ENCODE measurements at places on chromosomes 3 and 15. TPM values are rescaled to one million over a fixed set of nuclear protein-coding genes. Genes with fewer than 3 reads are reported as not detected.

The SLC9C1 gene
- total RNA-seq: not detected

DNA sequence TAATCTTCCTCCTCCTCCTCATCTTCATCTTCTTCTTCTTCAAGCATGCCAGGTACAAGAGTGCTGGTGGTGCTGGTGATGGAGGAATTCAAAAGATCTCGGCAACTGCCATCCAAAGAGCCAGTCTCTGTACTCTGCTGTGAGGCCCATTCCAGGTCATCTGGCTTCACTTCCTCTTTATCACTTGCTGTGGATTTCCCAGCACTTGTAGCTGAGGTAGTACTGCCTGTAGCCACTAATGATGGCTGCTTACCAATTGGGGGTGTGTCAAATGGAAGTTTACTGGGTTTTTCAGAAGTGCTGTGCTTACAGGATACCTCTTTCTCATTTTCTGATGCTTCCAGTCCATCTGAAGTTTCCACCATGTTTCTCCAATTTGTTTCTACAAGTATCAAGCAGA, 28.8 kb upstream of the SHC4 start:
- no peaks in the 10 kb centered on the region for H3K36me3 ChIP-seq
- H3K27ac ChIP-seq: no peak overlapping the region
- 0 out of 2 replicates have a peak, but pooled peaks cover under 1% of the 10 kb centered on the region for H3K4me1 ChIP-seq
- no peak for DNase-seq
- H3K27me3 ChIP-seq: no peaks in the 10 kb centered on the region

DNA sequence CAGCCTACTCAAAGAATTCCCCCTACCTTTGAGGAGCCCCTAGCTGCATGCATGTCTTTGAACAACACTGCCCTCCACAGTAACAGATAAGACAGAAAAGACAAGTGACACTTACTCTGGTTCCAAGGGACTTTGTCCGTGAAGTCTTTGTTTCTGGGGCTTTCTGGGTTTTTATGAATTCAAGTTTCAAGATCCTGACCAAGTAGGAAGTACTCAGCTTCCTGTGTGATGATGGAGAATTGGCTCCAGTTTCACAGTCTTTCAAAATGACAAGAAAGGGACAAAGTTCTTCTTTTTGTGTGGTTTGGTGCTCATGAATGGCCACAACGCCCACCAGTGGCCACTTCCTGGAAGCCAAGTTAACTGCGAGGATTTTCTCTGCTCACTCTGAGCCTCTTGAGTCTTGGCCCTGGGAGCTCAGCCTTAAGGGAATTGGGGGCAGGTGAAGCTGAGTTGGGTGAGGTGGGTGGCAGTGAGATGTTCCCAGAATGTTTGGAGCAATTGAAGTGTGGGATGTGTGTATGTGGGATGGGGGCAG, at the start of gene CCR1:
Gene CCR1, minus strand, starts transcription at position 147 of the 538 bp plus-strand sequence. CDS start 4,000 bp downstream, outside the sequence.
- H3K4me3 ChIP-seq: no peak within 1 kb of the TSS
- peak; percentile 52 for DNase-seq
- no peaks in the 10 kb centered on the region for H3K27me3 ChIP-seq
- H3K36me3 ChIP-seq: no peaks in the 10 kb centered on the region

DNA sequence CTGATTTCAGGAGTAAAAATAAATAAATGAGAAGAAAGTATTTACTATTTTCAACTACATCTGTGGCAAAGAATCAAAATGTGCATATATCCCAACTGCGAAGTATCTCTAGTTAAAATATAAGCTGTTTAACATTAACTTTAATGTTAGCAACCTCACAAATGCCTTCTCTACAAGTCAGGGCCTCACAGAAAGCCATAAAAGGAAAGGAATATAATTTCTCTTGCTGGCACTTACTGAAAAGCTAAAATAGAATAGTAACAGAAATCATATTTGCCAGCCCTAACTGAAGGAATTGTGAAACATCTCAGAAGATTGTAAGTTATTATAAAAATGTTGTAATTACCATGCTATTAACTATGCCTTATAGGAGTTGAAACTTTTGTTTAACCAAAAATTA, 65.1 kb upstream of the MBNL1 start:
- no peaks in the 10 kb centered on the region for H3K36me3 ChIP-seq
- H3K4me3 ChIP-seq: no peak overlapping the region
- no peaks in the 10 kb centered on the region for H3K27me3 ChIP-seq
- no peak overlapping the region for H3K27ac ChIP-seq
- no peak for DNase-seq
- 0 out of 2 replicates have a peak, but pooled peaks cover under 1% of the 10 kb centered on the region for H3K4me1 ChIP-seq

DNA sequence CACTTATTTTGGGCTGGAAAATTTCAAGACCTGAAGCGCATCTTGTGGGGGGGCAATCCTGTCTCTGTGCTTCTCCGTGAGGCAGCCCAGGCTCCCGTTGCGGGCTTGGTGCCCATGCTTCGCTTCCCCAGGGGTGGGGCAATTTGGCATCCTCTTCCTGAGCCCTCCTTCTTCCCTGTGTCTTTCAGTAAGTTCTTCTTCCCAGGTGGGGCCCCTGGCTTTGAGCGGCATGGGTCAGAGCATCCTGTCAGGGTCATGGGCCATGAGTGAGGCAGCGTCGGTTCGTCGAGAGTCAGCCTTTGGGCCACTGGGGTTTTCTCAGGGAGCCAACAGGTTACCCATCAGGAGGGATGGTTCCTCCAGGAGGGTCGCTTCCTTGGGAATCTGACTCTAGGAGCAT, 200.7 kb downstream of the UBE3A start:
- DNase-seq: no peak
- H3K27ac ChIP-seq: no peak overlapping the region
- H3K27me3 ChIP-seq: no peaks in the 10 kb centered on the region

The CLN6 gene
- total RNA-seq: 48.7 TPM

The MAGEL2 gene
- total RNA-seq: not detected

DNA sequence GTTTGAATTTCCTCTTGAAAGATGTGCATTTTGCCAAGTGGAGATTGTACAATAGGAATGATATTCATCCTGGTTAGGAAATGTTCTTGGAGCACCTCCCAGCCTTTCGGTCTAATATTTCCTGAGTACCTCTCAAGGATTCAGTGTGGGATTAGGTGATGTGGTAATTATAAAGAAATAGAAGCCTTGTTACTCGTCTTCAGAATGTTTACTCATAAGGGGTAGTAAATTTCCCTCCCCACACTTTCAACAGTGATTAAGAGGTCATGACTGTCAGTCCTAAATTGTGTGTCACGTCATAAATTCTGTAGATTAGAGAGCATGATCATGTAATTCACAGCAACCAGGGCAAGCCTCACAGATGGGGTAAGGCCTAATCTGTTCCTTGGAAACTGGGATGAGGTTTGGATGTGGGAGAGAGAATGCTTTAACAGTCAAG, 633.1 kb upstream of the TBL1XR1 start:
- peak overlapping the region; percentile 12 for H3K27ac ChIP-seq
- H3K36me3 ChIP-seq: peaks cover 3% of the 10 kb centered on the region
- H3K4me1 ChIP-seq: peaks cover 56% of the 10 kb centered on the region
- H3K4me3 ChIP-seq: no peak overlapping the region

DNA sequence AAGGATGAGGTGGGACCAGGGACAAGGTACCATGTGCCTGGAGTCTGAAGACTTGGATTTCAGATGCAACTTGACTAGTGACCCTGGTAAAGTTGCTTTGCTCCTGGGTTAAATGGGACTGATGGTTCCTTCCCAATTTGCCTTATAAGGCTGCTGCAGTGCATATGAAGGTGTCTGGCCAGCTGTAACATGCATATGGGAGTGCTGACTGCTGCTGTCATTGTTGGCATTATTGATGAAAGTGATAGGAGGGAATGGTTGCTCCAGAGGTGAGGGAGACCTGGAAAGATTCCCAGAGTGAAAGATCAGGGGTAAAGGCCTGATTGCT, 20.5 kb downstream of the CYP8B1 start:
- no peak overlapping the region for H3K27ac ChIP-seq
- no peaks in the 10 kb centered on the region for H3K27me3 ChIP-seq

GRCh38 chr15:80893777-80894176, 95.8 kb downstream of the MESD start:
- no peak overlapping the region for H3K27ac ChIP-seq
- H3K4me3 ChIP-seq: no peak overlapping the region
- no peaks in the 10 kb centered on the region for H3K36me3 ChIP-seq
- DNase-seq: no peak
- no peaks in the 10 kb centered on the region for H3K27me3 ChIP-seq
- H3K4me1 ChIP-seq: peaks cover 9% of the 10 kb centered on the region

GRCh38 chr3:54125300-54125699, 2.9 kb downstream of the CACNA2D3 start:
- no peak overlapping the region for H3K4me3 ChIP-seq
- no peaks in the 10 kb centered on the region for H3K4me1 ChIP-seq
- H3K36me3 ChIP-seq: no peaks in the 10 kb centered on the region
- DNase-seq: no peak

DNA sequence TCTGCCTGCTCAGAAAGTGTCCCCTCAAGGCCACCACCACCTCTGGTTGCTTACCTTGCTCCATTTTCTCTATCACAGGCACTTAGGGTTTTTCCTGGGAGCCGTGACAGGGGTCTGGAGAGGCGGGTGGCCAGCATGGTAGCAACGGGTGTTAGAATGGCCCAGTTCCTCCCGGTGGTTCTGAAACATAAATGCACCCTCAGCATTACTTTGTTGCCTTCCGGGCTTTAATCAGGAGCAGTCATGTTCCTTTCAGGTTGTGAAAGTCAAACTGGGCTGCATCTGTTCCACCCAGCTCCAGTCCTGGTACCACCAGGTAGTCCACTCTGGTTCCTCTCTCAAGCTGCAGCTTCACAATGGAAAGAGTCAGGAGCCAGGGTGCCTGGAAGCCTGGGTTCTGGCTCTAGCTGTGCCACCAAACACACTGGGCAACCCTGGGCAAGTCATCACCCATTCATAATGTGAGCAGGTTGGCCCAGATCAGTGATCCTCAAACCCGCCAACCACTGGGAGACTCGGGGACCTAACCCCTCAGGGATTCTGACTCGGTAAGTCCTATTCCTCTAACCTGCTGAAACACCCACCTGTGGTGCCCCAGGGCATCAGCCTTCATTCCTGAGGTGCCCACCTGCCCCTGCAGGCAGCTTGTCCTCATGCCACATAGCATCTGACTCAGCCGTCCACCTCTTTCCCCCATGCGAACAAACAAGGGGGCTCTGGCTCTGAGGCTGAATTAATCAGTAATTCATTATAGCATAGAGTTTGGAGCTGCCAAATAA, 9.3 kb downstream of the BDH1 start:
- H3K36me3 ChIP-seq: no peaks in the 10 kb centered on the region
- H3K4me3 ChIP-seq: no peak overlapping the region
- H3K27ac ChIP-seq: no peak overlapping the region
- H3K27me3 ChIP-seq: no peaks in the 10 kb centered on the region
- no peak for DNase-seq
- H3K4me1 ChIP-seq: peaks cover 8% of the 10 kb centered on the region

DNA sequence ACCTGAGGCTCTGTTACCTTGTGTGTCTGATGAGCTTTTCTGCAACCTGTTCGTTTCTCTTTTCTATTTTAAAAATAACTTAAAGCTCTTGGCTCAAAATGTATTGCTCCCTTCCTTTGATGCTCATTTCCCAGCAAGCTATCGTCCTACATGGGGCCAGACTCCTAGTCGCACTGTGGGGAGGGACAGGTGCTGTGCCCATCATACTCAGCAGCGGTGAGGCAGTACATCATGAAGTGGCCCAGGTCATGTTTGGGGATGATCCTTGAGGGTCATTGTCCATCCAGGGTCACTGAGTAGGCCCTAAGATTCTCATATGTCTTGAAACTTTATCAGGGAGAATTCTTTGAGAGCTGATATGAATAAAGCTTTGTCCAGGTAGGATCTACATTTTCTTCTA, 41.1 kb downstream of the PTH1R start:
- no peak overlapping the region for H3K4me3 ChIP-seq
- H3K27me3 ChIP-seq: no peaks in the 10 kb centered on the region
- no peak for DNase-seq
- H3K36me3 ChIP-seq: peaks cover 15% of the 10 kb centered on the region

- H3K36me3 ChIP-seq: 0 out of 2 replicates have a peak, but pooled peaks cover 4% of the 10 kb centered on the region
- H3K4me1 ChIP-seq: no peaks in the 10 kb centered on the region
- no peaks in the 10 kb centered on the region for H3K27me3 ChIP-seq
- H3K4me3 ChIP-seq: no peak overlapping the region
These were observed 7.1 kb upstream of the DVL3 start for GRCh38 chr3:184148076-184148475.

DNA sequence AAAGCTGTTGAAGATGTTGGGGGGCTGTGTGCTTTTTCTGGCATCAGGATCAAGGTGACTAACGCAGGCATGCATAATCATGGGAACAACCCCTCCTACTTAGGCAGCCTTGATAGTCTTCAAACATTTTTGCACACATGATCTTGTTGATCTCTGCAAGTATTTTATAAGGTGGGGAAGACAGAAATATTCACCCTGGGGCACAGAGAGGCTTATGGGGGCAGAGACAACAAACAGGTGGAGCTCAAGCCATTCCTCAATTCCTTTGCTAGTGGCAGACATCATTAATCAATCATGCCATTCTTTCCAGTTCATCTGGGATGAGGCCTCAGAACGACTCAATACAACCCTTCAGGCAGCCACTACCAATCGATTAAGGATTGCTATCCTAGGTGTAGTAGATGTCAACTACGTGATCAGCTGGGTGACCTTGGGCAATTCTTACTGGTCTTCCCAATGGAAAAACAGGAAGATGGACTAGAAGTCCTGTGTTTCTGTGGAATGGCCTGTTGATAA, 110.3 kb upstream of the SMAD3 start:
- no peaks in the 10 kb centered on the region for H3K36me3 ChIP-seq
- no peak for DNase-seq
- no peak overlapping the region for H3K27ac ChIP-seq
- H3K4me3 ChIP-seq: no peak overlapping the region
- no peaks in the 10 kb centered on the region for H3K27me3 ChIP-seq

DNA sequence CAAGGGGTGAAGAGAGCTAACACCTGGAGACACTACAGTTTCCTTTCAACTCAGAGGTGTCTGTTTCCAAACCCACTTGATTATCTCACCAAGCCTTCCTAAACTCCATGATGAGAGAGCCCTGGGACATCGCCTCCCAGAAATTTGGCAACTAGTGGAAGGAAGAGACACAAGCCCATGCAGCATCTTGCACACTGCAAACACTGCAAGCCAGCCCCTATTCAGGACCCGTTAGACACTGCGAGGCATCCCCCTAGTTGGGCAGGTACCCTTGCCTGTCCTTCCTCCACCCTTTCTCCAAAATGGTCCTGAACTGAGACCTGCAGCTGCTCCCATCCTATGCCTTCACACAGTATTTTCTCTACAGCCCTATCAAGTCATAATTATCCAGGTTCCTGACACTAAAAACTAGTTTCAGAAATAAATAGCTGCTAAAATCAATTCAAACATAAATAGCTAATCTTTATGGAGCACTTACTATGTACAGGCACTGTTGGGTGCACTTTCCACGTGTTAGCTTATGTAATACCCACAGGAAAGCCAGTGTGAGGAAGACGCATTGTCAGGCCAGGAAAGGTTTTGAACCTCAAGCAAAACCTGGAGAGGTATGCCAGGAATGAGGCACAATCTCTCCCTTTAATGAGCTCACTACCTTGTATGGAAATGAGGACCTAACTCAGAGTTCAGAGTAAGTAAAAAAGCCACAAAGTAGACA, 2.8 kb downstream of the MAGI1 start:
- no peaks in the 10 kb centered on the region for H3K36me3 ChIP-seq
- no peaks in the 10 kb centered on the region for H3K27me3 ChIP-seq
- H3K4me3 ChIP-seq: peak overlapping the region; percentile 82
- 0 out of 2 replicates have a peak overlapping the region, but pooled peaks have one; percentile 16 for H3K27ac ChIP-seq

GRCh38 chr3:128001576-128001975, 50.7 kb upstream of the SEC61A1 start:
- DNase-seq: peak; percentile 46
- H3K4me3 ChIP-seq: no peak overlapping the region
- no peak overlapping the region for H3K27ac ChIP-seq
